Stimulated activated CD8-positive, alpha-beta memory T cell treated with anti-CD3 and anti-CD28 coated beads, Interleukin-7, amount 100 ng/mL, for 1 hour (primary cell): ENCODE measurements at places on chromosomes 3 and 15.

DNA sequence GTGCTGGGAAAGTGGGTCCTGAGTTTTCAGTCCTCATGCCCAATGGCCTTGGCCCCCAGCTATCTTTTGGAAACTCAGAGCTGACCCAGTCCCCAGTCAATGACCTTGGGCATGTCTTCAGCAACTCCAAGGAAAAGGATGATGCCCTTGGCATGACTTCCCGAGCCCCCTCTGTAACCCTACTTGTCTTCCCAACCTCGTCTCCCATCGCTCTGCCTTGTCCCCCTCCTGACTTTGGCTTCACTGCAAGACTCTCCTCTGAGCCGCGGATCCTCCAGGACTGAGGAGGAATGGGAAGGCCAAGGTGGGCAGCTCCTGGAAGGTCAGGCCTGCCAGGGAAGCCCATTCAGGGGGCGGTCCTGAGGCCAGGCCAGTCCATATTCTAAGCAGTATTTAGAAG lies 73.5 kb upstream of the MEF2A start:
- DNase-seq = no peak

GRCh38 chr3:123464211-123464610 lies 15.3 kb upstream of the ADCY5 start:
- DNase-seq = no peak

DNA sequence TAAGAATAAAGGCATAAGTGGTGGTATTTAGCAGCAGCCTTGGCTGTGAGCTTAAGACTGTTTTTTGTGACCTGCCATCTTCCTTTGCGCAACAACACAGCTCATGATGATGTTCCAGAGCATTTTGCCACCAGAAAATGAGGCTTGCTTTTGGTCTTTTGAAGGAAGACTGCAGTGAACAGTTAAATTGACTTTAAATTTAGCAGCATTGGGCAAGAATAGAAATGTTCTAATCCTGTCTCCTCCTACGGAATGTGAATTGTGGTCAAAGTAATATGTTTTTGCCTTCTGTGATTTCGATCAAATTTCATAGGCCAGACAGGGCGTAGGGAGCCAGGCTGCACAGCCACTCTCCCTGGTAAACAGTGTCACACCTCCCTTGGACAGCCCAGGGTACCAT lies 460.7 kb upstream of the RASGRP1 start:
- DNase-seq = no peak

- DNase-seq = no peak
Observed at GRCh38 chr15:60079210-60079609, 75.1 kb downstream of the FOXB1 start.

GRCh38 chr3:179811321-179812095 lies 158.7 kb downstream of the USP13 start:
- no peak for DNase-seq

DNA sequence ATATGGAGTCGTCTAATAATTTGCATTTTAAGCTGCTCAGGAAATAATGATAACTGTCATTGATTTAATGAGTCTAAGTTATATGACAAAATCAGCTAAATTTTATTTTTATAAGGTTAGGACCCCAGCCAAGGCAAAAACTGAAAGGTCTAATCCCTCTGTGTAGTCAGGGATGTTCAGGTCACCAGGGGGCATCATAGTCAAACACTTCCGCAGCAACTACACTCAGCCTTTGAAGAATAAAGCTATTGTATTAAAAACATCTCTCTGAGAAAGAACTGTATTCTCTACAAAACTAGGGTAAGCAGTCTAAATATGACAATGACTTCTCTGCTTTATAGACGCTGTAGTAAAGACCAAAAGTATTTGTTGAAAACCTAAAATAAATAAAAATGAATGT lies 15.0 kb downstream of the INTS14 start:
- DNase-seq = no peak

DNA sequence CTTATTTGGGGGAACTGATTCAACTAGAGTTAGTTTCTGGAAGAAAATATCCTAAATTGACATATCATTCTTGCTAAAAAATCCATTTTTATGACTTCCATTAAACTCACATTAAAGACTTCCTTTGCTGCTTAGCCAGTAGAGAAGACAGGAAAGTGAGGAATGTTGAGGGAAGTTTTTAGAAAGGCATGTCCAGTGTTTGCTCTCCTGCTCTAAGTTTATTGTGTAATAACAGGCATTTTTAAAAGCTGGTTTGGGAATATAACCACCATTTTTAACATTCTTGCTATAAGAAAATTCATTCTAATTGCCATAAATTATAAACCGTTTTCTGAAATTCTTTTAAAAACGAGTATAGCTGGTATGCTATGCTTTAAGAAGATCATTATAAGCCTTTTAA lies 428.0 kb downstream of the RAP2B start:
- DNase-seq = no peak

DNA sequence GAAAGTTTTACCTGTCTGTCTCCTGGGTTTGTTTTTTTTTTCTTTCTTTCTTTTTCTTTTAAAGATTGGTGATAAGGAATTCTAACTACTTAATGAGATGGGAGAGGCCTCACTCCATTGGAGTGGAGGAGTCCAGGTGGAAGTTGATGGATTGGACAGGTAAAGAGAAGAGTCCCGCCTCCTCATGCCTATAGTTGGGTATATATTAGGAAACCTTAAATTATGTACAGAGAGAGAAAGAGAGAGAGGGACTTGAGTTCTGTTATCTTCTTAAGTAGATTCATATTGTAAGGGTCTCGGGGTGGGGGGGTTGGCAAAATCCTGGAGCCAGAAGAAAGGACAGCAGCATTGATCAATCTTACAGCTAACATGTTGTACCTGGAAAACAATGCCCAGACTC lies 158.2 kb downstream of the TP63 start:
- DNase-seq = no peak

DNA sequence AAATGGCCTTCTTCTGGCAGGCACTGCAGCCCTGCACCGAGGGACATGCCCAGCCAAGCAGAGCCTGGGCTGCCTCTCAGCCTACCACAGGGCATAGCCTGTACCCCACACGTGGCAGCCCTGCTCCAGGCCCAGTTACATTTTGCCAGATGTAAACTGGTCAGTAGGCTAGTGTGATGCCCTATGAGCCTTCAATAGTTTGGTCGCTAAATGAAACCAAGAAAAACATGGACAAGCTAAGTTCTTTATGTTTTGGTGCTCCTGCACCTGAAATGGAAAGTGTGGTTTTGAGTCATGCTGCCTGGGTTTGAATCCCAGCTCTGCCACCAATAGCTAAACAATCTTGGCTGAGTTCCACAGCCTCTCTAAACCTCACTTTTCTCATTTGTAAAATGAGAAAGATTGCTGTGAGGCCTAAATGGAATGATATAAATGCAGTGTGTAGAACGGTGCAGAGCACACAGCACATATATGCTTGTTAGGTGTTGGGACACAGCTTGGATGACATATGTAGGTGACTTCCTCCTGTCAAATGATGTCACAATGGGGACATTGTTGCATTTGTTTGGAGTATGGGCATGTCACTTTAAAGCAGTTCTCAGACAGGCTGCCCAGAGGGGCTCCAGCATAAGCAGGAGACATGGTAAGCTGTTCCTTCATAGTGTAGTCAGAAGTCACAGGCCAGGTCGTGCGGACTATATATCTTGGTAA lies 57.4 kb downstream of the ZBTB38 start:
- DNase-seq = no peak

- DNase-seq = no peak
Observed at GRCh38 chr3:156626104-156626503, 48.3 kb upstream of the TIPARP start.
